ENCODE measurements at places on chromosomes 5 and 9.
A peak's percentile ranks its signal among the peaks of the same experiment; 100 is the strongest.

DNA sequence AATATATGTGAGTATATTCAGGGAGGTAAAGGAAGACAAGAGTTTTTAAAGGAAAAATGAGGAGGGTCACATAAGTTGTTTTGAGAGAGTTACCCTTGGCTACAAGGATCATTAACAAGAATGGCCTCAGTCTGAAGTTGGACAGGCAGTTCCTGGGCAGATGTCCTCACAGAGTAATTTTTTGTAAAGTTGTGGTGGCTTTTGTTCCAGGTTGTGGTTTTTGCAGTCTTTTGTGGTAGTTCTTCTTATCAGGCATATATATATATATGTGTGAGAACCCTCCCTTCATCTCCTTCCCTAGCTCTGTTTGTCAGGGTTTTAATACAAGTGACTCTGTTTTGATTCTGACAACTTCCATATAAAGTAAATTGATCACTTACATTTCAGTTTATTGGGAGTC is 60.0 kb downstream of the CSNK1G3 start:
- DNase-seq = no peak

DNA sequence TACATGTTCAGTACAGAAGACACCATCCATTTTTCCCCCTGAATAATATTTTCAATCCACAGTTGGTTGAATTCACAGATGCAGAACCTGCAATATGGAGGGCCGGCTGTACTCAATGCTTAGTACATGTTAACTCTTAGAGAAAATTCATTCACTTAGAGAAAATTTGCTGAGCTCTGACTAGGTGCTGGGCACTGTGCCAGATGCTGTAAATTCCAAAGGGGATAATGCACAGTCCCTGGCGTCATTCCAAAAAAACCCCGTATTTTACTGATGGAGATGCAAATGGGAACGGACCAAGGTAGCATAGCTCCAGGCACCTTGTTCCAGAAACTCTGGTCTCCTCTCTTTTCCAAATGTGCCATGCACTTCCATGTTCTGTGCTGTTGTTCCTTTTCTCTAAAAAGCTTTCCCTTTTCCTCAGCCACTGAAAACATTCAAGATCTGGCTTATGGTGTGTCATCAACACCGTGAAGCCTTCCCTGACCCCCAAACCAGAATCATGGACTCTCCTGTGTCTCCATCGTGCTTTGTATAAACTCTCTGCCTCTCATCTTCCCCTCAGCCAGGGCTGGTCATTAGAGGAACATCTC is 55.7 kb upstream of the COL15A1 start:
- DNase-seq = no peak

- no peak for DNase-seq
These were observed 5.8 kb downstream of the OTP start for GRCh38 chr5:77632526-77633206.

DNA sequence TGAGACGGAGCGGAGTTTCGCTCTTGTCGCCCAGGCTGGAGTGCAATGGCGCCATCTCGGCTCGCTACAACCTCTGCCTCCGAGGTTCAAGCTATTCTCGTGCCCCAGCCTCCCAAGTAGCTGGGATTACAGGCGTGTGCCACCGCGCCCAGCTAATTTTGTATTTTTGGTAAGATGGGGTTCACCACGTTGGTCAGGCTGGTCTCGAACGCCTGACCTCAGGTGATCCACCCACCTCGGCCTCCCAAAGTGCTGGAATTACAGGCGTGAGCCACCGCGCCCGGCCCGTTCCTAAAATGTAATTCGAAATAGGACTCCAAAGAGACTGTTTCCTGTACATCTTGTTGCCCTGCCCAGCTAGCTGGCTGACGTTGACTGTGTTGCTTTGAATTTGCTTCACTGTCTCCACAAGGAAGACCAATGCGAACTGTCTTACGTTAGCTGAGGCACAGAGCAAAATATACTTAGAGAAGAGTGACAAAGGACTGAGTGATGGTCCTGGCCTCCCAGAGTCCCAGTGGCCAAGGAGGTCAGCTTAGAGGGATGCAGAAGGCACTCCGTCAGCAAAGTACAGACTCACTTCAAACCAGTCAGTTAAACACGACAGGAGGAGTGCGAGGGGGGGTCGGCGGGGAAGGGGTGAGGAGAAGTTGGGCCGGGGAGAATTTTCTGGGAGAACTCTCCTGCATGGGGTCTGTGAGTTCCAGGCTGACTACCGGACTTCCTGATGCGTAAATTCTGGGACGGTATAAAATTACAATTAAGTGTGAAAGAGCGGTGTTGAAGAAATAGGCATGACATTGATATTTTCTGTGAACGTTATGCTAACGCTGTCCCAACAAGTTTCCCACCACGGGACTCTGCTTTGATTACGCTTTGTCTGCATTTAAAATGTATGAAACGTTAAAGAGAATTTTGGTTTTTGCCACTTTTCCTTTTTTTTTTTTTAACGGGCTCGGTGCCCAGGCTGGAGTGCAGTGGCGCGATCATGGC is 6.8 kb upstream of the TRIM41 start:
- no peak for DNase-seq

DNA sequence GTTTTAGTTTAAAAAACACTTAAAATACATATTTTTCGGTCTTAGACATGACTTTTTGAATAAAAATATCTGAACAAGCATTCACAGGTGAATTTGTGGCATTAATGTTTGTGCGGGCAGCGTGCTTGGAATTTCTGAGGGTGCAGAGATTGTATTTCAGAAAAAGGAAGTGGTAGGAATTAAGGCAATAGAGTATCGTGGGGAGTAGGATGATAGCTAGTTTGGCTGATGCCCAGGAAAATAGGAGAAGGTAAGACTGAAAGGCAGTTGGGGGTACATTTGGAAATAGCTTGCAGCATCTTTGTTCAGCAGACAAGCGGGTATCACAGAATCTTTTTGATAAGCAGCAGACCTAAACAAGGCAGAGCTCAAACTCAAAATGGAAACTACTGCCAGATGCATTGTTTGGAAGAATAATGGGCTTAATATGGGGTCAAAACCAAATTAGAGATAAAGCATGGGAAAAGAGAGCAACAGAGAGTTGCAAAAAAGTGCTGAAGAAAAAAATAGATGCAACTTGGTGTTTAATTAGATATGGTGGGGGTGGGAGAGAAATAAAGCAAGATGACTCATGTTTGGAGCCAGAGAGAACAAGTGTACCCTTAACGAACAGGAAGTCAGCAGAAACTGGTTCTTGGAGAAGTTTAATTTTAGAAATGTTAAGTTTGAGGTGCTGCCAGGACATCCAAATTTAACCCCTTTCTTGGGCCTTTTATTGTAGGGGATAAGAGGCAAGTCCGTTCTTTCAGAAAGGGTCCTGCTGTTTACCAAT is 85.7 kb upstream of the ARRDC3 start:
- DNase-seq = peak; percentile 56

- peak; percentile 28 for DNase-seq
These were observed 9.3 kb upstream of the OR13F1 start for GRCh38 chr9:104494808-104495207.

DNA sequence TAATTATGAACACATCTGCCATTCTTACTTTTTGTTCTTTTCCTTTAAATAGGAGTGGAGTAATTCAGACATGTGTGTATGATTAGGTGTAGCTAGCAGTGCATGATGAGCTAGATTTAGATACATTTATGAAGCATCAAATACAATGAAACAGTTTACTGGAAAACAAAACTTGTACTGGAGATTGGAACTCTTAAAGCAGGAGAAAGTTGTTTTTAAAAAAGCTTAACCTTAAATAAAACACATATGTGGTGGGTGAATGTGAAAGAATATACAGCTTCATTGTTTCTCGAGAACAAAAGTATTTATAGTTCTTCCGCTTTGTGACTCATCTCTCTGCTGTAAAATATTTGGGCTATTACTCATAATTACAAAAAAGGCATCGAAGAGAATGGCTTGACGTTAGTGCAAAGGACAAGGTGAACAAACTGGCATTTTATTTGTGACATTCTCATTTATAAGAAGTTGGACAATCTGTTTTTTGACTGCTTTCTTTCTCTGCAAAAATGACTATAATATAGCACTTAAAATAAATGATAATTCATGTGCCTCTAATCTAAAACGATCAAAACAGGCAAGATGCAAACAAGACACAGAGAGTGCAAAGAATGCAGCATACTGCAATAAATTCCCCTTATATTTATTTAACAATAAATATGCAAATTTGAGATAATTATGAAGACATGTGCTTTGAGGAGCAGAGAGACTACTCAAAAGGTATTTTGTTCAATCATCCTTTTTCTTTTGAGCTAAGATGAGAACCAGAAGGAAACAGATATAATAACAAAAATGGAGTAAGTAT is 478.8 kb downstream of the CETN3 start:
- peak; percentile 51 for DNase-seq

DNA sequence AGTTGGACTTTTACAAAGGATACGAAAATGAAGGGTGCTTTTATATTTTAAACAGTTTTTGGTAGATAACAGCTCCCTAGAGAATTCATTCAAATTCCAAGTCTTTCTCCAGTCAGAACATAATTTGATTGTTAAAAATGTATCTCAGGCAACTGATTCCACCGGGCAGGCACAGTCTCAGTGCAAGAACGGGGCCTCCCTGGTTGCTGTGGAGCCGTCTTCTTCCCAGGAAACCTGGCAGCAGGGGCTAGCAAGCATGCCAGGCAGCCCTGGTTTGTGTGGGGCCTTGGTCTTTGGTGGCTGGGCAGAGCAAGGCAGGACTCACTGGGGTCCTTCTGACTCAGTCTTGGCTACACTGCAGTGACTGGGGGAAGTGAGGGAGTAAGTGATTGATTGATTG is 143.5 kb downstream of the NXNL2 start:
- DNase-seq = no peak

GRCh38 chr5:39197556-39197955 is 21.8 kb downstream of the FYB1 start:
- no peak for DNase-seq

DNA sequence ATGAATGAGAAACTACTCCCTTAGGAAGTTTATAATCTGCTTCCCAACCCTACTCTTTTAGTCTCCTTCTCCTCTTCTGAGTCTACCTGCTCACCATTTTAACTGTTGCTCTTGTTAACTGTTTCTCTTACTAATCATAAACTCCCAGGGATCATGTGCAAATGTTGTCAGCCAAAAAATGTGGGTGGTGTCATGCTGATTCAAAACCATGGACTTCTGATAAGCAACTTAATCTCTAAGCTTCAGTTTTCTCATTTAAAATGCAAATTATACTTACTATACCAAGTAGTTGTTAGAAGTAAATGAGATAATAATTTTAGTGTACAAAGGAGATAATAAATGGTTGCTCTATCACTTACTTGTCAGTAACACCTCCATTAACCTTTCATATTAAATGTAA is 45.9 kb upstream of the TLX3 start:
- no peak for DNase-seq

DNA sequence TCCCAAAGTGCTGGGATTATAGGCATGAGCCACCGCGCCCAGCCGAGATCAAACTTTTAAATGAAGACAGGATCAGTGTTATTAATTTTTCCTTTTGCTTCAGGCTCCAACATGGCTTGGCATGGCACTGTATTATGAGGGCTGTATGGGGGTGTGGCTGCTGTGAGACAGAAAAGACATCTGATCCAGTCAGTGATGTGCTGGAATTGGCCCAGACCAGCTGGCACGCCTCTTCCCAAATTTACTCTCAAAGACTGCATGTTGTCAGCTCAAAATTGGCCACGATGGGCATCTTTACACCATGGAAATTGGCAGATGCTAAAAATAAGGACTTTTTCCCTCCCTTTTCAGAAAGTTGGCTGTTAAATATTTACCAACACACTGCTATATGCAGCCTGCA is 12.1 kb upstream of the COL27A1 start:
- DNase-seq = no peak

DNA sequence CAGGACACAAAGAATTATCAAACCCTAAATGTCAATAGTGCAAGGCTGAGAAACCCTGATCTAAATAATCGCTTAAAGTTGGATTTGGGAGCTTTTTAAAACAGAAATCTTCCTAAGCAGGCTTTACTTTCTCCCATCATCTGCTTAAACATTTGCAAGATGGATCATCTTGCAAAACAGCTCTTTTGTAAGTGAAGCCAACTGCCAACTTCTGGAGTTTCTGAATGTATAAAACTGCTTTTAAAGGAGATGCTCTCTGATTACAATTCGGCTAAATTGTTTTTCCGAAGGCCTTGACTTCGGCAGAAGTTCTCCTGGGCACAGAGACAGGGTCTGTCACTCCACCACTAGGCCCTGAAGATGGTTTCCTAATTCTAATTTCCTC is 1.3 kb downstream of the PTPN3 start:
- DNase-seq = no peak

DNA sequence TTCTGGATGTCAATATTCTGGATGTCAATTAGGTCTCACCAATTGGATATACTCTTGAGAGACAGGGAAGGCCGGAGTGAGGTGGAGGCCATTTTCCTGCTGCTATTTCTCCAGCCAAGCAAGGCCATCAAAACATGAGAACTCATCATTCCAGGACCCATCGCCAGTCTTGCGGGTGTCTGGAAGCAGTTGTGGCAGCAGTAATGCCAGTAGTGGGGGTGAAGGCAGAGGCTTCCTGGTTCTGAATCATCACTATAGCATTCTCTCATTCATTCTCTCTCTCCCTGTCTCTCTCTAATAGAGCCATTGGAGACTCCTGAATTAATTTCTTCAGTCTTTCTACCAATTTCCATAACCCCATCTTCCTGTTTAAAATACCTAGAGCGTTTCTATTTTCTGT is 71.8 kb downstream of the EGFLAM start:
- no peak for DNase-seq

DNA sequence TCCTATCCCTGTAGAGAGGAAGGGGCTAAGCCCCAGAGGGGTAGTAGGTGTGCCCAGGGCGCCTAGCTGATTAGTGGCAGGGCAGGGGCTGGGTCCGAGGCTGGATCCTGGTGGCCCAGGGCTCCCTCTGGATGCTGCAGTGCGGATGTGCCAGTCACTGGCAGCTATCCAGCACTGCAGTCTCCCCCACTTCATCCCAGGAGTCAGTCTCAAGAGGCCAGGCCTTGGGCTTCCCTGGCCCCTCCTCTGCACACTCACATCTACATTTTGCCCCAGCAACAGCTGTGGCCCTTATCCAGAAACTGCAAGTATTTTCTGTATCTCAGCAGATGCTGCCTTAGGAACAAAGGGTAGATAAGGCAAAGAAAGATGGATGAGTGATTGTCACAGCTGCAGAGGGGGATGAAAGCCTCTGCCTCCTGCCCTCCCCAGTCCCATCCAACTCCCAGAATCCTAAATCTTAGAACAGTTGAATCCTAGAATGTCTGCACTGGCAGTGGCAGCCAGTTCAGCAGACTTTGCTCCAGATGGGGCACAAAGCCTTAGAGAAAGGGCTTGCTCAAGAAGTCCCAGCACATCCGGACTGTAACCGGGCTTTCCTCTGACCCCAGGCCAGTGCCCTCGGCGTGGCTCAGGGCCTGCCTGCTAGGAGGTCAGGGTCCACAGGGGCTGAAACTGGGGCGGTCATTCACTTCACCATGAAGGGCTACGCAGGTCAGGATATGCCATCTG is 1.6 kb downstream of the ANXA6 start:
- DNase-seq = no peak

DNA sequence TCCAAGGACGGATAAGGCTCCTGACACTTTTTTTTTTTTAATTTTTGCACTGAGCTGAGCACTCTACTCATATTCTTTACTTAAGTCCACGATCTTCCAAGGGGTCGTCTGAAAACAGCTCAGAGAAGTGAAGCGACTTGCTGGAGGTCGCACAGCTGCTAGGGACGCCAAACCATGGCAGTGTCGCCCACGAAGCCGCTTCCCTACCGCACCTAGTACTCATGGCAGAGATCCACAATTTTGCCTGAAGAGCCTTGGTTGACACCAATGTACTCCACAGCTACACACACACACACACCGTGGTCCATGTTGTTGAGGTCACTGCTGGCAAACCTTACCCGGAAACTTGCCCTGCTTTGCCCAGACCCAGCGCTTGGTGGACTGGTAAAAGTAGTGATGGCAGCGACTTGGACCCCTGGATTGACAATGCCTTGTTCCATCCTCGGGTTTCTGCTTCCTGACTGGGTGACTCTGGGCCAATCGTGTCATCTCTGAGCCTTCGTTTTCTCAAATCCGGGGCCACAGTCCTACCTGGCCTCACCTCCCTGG is 521 bp upstream of the SLIT3 start:
- no peak for DNase-seq

All from COLO829 (cell line).